ENCODE measurements at places on chromosomes 5 and 9. TPM values are rescaled to one million over a fixed set of nuclear protein-coding genes. Genes with fewer than 3 reads are reported as not detected.

DNA sequence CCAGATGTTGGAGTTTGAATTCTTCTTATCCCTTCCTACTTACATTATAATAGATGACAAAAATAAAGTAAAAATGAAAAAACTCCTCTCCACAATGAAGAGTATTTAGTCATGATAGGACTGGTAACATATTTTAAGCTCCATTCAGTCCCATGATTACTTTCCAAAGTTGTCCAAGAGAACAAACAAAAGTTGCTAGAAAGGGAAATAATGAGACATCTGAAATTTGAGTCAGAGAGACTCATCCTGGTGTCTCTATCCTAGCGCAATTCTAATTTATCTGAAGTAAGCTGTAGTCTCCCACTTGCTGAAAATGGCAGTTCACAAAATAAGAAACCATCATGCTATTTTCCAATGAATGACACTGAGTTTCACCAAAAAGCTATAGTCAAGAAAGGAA, 152.2 kb downstream of the BNC2 start:
- DNase-seq, result no peak

DNA sequence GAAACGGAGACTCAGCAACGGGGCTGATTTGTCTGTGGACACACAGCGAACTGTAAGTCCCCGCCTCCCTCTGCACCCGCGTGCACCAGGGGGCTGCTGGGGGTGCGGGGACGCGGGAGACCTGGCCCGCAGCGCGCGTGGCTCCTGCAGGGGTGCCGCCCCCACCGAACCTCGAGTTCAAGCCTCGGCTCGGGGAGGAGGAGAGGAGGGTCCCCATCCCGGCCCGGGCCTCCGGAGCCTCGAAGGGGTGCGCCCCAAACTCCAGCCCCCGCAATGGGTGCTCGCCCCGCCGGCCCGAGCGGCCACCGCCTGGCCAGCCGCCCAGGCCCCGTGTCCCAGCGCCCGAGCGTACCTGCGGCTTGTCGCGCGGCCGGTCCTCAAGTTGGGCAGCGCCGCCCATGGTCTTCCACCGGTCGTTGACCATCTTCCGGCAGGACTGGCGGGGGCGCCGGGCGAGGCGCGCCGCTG, 829 bp downstream of the FIBCD1 start:
- no peak for DNase-seq

- peak; percentile 75 for DNase-seq
Observed at GRCh38 chr5:17189381-17190036, 27.9 kb upstream of the BASP1 start.

DNA sequence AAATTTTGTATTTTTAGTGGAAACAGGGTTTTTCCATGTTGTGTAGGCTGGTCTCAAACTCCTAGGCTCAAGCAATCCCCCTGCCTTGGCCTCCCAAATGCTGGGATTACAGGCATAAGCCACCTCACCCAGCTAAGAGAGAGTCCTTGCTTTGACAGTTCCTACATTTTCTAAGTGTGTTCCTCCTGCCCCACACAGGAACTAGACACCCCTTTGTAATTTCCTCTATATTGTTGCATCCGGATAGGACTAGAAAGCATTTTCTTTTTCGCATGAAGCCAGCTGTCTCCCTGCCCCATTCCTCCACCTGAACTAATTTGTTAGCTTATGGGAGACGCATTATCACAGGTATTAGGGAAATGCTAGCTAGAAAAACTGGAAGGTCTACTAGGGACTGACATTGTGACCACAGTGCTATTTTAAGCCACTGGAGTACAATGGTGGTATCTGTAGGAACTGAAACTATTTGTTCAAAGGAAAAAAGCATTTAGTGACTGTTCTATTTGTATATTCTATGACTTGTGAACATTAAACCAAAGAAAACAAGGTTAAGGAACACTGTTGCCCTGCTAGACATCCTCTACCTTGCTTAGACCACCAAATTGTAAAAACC, 214.1 kb downstream of the SMARCA2 start:
- no peak for DNase-seq

SLC36A3 gene
- not detected for polyA plus RNA-seq

IL4 gene
- polyA plus RNA-seq, result not detected

DNA sequence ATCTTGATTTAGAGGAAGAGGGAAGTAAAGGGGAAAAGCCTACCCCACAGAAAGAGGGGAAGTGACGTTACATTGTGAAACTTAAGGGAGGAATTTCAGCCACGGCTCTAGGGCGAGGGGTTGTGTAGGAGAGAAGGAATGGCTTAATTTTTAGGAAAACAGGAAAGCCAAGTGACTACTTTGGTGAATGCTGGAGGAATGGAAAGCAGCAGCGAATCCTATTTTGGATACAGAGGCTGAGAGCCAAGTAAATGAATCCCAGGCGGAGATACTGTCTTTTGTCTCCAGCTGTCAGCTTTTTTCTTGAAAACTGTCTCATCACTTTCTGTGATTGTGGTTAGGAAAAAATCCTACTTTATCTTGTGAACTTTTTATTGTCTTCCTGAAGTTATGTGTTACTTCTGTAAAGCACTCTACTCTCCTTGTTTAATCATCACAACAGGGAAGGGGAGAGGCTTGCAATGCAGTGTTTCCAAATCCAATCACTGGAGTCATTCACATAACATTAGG, 188.4 kb downstream of the TSSK1B start:
- DNase-seq, result peak; percentile 63

HMMR gene
- 11.7 TPM for polyA plus RNA-seq

DNA sequence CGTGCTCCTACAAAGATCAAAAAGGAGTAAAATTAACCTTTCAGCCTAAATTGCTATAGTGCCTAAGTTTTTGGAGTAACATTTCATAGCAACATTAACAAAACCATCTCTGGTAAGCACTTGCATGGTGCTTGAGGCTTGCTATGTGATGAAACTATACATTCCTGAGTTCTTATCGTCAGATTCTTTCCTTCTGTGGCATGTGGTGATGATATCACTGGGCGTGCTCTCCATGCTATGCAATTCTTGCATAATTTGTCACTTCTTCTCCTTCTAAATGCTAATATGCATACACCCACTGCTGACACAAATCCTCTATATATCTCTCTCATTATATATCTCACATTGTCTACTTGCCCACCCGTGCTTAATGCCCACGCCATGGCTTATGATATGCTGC, 2019.9 kb downstream of the MAT2B start:
- DNase-seq, result no peak

DNA sequence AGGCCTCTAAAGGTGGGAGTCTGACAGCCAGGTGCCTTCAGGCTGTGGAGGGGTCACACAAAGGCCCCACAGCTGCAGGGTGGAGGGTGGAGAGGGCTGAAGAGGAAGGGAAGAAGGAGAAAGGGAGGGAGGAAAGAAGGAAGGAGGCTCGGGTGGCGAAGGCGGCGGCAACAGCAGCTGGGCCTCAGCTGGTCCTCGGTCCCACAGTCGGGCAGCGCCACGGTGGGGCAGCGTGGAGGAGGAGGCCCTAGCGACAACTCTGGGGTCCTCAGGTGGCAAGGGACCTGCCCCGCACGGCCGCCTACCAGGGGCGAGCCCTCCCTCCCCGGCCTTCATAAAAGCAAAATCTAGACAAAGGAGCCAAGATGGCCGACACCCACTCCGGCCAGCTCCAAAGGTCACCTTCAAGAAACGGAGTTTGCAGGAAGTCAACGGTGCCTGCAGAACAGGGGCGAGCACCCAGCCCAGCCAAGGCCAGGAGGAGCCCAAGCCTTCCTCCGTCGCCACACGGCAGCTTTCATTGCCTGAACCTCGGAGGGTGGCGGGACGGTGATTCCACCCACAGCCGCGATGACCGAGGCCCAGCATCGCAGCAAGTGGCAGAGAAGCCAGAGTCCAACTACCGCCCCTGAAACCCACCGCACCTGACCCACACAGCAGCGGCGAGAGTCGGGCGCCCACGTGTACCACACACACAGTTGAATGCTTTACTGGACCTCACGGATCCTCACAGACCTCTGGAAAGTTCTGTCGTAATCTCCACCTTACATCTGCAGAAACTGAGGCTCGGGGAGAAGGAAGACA, 98.7 kb downstream of the VAV2 start:
- no peak for DNase-seq
